ENCODE measurements at places on chromosomes 11 and 22.
A peak's percentile ranks its signal among the peaks of the same experiment; 100 is the strongest.

GRCh38 chr11:77687088-77687487 lies 49.5 kb upstream of the CLNS1A start:
- DNase-seq, result no peak

GRCh38 chr11:46114378-46114777 lies 6.9 kb downstream of the PHF21A start:
- DNase-seq, result no peak

GRCh38 chr11:113296447-113297205 lies 17.8 kb upstream of the TTC12 start:
- peak; percentile 71 for DNase-seq

DNA sequence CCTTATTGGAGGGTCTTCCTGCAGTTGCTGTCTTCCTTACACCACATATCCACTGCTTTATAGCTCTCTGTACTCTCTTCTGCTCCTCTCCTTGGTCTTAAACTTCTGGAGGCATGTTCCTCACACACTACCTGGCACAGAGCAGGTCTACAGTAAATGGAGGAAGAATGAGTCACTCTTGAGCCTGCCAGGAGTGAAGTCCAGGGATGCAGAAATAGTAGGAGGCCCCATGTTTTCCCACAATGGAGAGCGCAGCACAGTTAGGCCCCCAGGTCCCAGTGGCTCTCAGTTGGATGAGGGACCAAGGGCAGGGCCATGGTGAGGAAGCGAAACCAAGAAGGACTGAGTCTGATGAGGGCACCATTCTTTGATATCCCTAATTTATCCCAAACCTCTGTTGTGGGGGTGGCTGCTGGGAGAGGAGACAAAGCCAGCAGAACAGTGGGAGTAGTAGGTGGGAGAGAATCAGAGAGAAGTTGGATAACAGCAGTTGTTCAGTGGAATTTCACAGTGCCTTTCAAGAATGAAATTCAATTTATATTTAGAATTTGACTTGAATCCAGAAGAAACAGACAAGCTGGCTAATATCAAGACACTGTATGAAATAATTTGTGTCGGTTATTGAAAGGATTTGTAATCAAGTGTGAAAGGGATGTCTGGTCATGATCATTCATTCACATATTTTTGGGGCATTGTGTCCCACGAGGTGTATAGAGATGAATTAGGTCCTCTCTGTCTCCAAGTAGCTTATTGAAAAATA lies 187.8 kb downstream of the HIPK3 start:
- no peak for DNase-seq

GRCh38 chr11:112518371-112518770 lies 257.7 kb upstream of the PLET1 start:
- DNase-seq, result no peak

DNA sequence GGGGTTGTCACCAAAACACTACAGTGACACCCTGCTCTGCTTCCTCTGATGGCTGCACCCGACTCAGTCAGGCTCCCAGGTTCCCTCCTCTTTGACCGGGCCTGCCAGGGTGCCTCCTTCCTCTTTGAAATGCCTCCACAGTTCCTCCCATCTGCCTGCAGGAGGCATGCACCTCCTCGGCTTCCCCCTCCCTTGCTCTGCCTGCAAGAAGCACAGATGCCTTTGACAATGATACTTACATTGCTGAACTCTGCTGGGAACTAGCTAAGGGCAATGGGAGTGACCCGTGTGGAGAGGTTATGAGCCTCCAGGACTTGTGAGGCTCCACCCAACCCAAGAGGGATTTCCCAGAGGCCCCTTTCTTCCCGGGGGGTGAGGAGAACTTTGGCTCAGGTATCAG lies 674.1 kb downstream of the OPCML start:
- DNase-seq, result no peak

DNA sequence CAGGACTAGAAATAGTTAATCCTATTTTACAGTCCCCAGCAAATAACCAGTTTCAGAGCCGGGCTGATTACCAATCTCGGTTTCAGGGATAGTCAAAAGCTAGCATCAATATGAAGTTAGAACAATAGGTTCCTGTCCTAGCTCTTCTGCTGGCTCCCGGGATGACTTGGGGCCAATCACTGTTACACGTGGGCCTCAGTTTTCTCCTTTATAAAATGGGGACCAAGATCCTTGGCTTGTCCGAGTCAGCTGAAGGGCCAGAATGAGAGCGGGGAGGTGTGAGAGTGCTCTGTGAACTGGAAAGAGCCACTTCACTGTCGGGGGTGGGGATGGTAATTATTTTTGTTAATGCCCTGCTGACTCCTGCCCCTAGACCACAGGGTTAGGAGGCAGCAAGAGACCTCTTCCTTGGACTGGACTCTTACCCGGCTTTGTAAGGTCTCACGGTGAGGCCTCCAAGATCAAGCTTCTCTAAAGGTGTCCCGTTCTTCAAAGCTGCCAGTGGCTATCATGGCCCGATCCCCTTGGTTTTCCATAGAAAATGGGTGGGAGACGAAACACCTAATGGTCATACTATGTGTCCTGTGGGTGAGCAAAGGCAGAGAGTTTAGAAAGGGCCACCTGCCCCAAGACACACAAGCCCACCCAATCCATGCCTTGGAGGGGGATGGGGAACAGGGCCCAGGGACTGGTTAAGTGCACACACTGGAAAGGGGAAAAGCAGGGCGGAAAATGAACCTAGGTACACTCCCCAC lies 1.4 kb downstream of the UCP2 start:
- DNase-seq, result no peak

DNA sequence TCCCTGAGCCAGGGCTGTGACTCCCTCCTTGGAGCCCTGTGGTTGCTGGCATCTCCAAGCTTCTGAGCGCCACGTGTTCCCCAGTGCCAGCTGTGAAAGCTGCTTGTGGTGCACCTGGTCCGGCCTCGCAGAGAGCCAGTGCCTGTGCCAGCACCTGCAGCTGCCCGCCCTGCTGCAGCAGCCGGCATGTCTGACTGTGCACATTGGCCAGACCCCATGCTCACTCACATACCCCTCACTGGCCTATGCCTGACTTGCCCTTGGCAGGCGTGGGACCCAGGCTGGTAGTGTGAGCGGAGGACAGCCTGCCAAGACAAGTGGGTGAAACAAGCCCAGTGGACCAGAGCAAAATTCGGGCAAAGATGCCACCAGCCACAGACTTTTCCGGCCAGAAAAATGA lies 9.8 kb downstream of the MRPL48 start:
- no peak for DNase-seq

GRCh38 chr11:113519989-113520613 lies 44.9 kb upstream of the DRD2 start:
- peak; percentile 55 for DNase-seq

- DNase-seq, result no peak
These were observed 83.1 kb downstream of the WNT11 start for GRCh38 chr11:76123248-76123647.

DNA sequence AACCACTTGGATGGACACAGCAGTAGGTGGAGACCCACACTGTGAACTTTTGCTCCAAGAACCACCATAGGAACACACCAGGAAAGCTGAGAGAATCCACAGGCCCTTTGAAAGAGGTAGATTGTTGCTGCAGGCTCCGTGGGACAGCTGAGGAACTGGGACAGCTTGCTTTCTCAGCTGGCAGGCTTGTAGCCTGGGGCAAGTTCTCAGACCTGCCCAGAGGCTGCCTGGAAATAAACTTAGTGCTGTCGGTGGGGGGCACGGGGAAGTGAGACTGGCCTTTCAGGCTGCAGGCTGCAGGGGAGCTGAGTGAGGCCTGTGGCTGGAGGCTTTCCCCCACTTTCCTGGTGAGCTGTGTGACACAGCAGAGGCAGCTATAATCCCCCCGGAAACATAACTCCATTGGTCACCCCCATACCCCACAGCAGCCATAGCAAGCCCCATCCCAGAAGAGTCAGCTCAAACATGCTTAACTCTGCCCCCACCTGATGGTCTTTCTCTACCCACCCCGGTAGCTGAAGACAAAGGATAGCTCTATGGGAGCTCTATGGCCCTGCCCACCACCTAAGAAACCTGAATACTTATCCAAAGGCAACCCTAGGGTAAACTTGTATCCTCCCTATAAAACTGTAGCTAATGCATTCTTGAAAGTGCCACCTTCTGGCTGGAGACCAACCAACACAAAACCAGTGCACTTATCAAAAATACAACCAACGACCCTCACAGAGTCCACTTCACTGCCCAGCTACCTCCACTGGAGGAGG lies 21.4 kb upstream of the ACRV1 start:
- DNase-seq, result no peak

- DNase-seq, result no peak
These were observed 27.7 kb upstream of the WNT11 start for GRCh38 chr11:76234021-76234415.

DNA sequence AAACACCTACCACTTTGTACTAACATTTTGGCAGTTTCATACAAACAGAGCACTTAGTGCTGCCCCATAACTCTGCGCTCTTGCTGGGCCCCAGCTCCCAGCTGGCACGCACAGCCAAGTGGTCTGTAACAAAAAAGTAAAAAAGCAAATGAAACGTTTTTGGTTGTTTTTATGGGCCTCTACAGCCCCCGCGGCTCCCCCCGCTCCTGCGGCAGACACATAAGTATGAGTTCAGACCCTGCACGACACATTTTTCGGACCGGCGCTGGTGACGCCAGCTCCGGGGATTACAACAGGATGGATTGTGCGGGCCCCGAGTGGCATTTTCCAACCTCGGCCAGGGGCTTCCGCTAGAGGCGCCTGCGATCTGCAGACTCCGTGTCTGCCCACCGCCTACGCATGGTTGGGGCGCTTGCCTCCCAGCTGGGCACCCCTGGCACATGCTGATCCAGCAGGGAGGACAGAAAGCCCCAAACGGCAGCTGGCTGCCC lies 418.2 kb downstream of the SOX6 start:
- no peak for DNase-seq

GRCh38 chr11:81915045-81915444 lies 818.6 kb downstream of the FAM181B start:
- no peak for DNase-seq

DNA sequence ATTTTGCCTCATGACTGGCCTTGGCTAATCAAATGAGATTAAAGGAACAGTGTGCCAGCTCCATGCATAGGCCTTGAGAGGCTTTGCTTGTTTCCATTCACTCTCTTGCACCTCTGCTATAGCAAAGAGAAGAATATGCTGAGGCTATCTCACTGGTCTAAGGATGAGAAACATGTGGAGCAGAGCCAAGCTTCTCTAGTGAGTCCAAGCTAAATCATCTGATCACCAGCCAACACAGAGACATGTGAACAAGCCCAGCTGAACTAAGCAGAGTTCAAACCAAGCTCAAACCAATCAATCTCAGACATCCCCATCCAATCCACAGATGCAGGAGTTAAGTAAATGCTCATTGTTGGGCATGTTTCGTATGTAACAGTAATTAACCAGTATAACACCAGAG lies 69.4 kb upstream of the API5 start:
- no peak for DNase-seq

GRCh38 chr11:133639408-133639807 lies 107.1 kb upstream of the OPCML start:
- no peak for DNase-seq

DNA sequence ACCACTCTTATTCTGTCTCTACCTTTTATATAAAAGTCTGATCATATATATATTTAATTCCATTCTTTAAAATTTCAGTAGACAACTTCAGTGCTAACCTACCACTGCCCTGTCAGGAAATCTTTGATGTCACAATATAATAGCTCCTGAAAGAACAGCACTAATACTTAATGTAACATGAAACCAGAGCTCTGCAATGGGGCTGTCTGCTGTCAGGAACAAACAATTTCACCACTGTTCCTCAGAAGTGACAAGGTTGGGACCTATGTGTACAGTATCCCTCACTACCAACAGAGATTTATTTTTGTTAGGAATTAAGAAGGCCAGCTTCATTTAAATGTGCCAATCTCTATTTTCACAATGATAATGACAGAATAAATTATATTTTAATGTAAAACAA lies 165.5 kb upstream of the C11orf58 start:
- no peak for DNase-seq

GRCh38 chr11:47987310-47987709 lies 7.0 kb downstream of the PTPRJ start:
- DNase-seq, result no peak

DNA sequence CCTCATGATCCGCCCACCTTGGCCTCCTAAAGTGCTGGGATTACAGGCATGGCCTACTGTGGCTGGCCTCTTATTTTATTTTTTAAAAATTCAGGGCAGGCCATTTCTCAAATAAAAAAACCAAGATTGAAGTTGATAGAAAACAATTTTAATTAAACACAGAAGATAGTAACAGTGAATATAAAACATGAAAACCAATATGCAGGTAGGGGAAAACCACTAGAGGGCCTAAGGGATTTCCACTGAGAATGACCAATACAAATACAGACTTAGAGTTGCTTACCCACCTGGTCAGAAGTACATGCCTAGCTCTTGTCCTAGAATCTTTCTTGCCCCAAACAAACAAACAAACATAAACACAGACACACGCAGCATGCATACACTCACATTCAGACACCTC lies 1.7 kb upstream of the RTCB start:
- no peak for DNase-seq

GRCh38 chr22:35921044-35921443 lies 107.6 kb downstream of the RBFOX2 start:
- no peak for DNase-seq

GRCh38 chr11:122137078-122137793 lies 21.2 kb upstream of the BLID start:
- no peak for DNase-seq

DNA sequence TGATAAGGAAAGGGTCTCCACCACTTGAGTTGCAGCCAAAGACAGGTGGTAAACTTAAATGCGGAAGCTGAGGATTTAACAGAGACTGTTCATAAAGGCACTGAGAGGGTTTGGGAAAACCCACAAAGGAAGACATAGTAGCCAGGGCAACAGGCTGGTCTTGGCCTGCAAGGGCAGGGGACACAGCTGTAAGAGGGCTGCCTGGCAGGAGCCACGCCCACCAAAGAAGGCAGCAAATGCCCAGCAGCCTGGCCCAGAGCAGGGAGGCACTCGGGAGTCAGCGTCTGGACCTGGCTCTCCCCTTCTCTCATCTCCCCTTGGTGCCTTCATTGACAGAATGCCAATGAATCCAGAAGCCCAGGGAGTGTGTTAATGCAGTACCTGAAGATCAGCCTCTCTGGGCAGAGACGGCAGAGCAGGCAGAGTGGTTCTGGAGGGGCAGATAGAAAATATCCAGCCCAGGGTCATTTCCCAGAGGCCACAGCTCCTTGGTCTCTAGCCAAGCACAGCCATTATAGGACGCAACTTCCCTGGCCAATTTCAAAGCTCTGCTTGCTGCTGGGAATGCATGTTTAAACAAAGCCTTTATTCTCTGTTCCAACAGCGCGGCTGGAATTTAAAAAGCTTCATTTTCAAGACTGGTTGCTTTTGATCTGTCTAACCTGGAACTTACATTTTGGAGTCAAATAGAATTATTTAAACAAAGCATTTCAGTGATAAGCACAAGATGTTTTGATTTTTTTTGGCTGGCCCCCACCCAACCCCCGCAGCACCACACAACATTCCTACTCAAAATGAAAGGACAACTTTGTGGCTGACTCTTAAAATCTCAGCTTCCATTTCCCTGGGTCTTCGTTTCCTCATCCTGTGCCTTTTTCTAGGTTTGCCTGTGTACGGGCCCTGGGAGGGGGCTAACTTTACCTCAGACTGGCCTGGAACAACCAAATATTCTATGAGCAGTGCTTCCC lies 125.6 kb upstream of the LMO1 start:
- no peak for DNase-seq

GRCh38 chr22:43543522-43544288 lies 131.9 kb downstream of the MPPED1 start:
- peak; percentile 55 for DNase-seq

GRCh38 chr11:100550298-100550697 lies 136.8 kb upstream of the ARHGAP42 start:
- DNase-seq, result no peak
